ENCODE measurements at places on chromosomes 12 and 14.

DNA sequence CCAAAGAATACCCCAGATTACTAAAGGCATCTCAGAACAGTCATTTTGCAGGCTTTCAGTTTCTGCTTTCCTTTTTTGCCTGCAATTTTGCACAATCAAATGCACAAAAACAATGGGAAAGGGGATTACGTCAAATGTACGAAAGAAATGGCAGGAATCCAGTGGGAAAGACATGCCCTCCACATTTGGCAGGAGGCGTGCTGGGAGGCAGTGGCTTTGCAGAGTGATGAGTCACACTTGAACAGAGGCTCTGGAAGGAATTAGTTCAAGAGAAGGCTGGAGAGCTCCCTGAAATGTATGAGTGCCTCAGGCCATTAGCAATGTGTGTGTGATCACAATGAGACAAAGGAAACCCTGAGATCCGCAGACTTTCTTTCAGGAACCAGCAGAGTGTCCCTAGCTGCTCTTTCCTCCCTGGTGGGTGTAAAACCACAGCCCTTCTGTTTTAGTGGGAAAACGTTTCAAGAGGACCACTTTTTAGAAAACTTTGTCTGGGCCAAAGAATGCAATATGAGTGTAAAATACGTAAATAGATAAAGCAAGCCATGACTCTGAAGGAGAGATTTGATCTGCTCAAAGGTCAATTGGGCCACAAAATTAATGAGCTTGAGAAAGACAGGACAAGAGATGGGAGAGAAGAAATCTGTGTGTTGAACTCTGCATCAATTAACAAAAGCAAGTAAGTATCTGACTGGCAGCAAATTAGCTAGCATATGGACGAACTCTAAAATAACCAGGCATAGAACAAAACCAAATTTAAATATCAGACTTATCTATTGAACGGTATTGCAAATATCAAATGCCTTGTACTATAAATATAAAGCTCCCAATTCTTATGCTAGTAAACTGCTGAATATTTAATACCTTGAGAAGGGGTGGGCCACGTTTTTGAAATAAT, 155.4 kb upstream of the PDE3A start:
- DNase-seq, result peak; percentile 78

DNA sequence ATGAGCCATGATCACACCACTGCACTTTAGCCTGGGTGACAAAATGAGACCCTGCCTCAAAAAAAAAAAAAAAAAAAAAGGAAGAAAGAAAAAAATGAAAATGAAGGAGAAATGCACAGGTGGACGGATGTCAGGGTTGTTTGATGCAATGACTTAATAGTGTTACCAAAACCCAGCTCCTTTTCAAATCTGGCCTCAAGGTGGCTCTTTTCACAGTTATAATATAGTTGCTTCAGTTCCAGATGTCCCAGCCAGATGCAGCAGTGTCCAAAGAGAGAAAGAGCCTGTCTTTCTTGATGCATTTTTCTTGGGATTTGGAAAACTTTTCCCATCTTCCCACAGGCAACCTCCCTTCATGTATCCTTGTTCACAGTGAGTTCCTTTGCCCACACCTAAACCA, 36.5 kb downstream of the KCNMB4 start:
- no peak for DNase-seq

DNA sequence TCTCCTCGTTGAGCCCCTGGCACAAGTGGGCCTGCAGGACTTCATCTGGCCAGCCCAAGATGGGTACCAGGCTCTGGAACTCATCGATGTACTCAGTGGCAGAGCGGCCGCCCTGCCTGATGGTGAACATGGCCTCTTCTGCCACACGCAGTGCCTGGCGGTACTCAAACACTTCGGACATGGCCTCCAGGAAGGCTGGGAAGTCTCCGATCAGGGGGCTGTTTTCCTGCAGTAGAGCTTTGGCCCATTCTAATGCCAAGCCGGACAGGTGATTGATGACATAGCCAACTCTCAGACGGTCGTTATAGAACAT, 19.8 kb downstream of the RTL1 start:
- no peak for DNase-seq

- peak; percentile 83 for DNase-seq
These were observed 963 bp downstream of the ATL1 start for GRCh38 chr14:50560931-50561285.

DNA sequence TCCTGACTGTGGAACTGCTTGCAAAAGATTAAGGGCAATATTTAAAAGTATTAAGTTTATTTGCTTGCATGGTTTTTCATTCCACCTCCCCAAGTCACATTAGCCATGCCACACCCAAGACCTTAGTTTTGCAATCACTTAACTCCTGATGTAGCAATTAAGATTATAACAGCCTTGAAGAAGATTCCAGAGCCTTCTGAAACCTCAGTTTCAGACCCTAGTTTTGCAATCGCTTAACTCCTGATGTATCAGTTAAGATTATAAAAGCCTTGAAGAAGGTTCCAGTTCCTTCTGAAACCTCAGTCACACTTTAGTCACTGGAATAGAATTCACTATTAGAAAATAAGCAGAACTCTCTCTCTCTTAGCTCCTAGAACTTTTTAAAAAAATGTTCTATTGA, 42.7 kb upstream of the DCN start:
- DNase-seq, result no peak

DNA sequence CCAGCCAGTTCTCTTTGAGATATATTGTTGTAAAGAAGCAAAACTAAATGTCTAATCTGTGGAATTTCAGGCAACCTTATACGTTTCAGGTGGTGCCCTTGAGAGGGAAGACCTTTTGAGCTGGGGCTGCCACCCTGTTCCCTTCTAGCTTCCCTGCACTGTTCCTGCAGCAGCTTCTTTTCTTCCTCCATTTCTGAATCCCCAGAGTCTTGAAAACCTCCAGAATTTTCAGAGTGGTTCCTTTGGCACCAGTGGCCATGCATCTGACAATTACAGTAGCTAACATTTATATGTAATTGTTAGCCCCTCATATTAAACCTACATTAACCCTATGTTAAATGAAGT, 271.3 kb downstream of the ZFP36L1 start:
- DNase-seq, result no peak

DNA sequence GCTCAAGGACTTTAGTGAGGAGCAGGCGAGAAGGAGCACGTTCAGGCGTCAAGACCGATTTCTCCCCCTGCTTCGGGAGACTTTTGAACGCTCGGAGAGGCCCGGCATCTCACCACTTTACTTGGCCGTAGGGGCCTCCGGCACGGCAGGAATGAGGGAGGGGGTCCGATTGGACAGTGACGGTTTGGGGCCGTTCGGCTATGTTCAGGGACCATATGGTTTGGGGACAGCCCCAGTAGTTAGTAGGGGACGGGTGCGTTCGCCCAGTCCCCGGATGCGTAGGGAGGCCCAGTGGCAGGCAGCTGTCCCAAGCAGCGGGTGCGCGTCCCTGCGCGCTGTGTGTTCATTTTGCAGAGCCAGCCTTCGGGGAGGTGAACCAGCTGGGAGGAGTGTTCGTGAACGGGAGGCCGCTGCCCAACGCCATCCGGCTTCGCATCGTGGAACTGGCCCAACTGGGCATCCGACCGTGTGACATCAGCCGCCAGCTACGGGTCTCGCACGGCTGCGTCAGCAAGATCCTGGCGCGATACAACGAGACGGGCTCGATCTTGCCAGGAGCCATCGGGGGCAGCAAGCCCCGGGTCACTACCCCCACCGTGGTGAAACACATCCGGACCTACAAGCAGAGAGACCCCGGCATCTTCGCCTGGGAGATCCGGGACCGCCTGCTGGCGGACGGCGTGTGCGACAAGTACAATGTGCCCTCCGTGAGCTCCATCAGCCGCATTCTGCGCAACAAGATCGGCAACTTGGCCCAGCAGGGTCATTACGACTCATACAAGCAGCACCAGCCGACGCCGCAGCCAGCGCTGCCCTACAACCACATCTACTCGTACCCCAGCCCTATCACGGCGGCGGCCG, 1.1 kb downstream of the PAX9 start:
- DNase-seq, result no peak

- no peak for DNase-seq
These were observed 84.6 kb upstream of the DYNC1H1 start for GRCh38 chr14:101879529-101880336.

DNA sequence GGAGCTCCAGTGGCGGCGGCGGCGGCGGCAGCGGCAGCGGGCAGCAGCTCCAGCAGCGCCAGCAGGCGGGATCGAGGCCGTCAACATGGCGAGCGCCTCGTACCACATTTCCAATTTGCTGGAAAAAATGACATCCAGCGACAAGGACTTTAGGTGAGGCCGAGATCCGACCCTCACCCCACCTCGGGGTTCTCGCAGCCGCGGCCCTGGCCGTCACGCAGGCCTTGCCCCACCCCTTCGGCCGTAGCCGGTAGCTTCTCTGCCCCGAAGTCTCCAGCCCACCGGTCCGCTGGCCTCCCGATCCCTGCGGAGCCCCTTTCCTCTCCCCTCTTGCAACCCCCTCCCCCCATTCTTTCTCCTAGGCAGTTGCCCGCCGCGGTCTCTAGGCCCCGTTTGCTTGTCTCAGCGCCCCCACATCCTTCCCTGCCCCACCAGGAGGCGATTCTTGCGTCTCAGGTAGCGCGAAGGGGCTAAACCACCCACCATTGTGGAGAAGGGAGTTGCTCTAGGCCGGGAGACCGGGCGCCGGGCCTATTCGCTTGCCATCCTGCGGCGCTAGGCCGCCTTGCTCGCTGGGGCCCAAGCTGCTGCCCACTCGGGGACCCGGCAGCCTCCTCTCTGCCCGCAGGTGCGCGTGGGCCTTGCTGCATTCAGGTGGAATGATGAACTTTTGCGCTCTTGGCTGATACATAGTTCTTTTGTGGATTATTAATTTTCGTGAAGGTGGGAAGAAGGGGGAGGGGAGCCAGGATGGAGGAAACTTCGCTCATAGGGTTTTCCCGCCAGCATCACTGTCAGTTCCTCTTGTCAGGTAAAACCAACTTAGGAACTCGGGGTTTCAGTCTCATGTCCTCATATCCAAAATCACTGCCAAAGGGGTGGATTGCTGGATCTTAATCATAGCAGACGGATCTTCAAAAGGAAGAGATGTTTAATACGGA, 745 bp downstream of the CAND1 start:
- peak; percentile 33 for DNase-seq

DNA sequence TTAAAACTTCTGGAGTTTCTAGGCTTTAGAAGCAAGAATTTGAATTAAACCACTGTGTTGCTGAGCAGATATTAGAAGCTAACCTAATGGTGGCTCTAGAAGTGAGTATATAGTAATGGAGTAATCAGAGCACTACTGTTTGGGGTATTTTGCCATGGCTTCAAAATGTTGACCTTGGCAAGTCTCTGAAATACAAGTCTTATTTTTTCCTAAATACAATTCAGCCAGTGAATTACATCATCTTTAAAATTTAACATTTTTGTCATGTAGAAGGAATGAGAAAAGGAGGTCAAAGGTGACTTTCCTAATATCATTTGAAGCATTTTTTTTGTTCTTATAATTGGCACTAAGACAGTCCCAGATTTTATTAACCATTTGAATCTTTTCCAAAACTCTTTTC, 25.2 kb downstream of the PMCH start:
- DNase-seq, result no peak

GRCh38 chr12:122834104-122834920, 945 bp upstream of the HIP1R start:
- DNase-seq, result no peak

- no peak for DNase-seq
These were observed 313.3 kb upstream of the ATP2B1 start for GRCh38 chr12:90021795-90022440.

GRCh38 chr12:5280086-5280485, 151.8 kb upstream of the NTF3 start:
- DNase-seq, result no peak

DNA sequence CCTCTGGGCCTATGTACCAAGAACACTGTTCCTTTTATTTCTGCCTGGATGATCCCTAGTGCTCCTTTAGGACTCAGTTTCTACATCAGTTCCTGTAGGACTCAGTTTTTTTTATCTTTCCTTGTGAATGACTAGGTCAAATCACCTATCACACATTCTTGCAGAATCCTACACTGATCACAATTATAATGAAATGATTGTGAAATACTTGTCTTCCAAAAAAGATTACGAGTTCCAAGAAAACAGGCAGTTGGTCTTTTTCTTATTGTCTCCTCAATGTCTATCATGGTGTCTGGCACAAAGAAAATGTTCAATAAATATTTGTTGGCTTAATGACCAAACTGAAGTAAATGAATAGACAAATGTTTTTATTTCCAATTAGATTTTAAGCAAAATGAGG, 95.5 kb upstream of the GARIN6 start:
- no peak for DNase-seq

GRCh38 chr14:86196471-86196870, 666.5 kb downstream of the FLRT2 start:
- no peak for DNase-seq

DNA sequence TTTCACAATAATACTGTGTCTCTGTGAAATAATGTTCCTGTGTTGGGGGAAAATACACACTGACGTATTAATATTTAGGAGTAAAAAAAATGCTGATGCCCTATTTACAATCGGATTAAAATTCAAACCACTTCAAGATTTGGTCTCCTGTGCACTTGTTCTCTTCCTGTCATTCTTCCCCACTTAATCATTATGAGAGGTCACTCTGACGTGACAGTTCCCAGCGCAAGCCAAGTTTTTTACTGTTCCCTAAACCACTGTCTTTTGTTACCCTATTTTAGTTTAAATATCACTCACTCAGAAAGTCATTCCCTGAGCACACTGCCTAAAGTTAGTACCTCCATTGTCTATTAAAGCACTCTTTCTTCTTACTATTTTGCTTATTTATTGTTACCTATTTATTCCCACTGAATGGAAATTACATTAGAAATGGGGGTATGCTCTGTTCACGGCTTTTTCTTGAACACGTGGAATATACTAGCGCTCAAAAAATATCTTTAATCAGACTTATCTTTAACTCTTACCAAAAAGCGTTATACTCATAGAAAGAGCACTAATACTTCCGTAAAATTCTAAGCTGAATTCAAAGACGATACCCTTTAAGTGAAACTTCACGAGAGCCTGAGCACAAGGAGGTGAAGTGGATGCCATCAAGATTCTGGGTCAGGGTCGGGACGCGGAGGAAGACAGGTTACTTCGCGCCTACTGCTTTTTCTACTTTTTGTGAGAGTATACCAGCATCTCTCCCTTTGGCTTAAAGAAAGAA, 670 bp upstream of the PSMA3 start:
- DNase-seq, result no peak

- no peak for DNase-seq
These were observed 477.8 kb upstream of the TMPO start for GRCh38 chr12:98037401-98038140.

DNA sequence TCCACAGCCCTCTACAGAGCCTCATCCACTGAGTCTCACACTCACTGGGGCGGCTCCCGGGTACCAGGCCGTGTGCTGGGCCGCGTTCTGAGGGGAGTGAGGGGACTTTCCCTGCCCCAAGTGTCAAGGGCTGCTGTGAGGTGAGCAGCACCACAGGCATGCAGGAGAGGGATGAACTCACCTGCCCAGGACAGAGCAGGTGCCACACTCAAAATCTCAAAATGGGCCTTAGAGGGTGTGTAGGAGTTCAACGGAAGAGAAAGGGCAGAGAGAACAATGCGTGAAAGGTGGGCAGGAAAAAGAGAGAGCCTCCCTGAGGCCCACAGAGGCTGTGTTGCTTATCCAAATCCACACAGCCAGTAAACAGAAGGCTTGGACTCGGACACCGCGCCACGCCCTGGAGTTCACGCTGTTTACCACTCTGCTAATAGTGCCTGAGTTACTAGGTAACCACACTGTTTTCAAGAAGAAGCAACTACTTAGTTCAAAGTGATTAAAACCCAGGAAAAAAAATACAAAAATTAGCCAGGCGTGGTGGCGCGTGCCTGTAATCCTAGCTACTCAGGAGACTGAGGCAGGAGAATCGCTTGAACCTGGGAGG, 32.7 kb downstream of the TSPAN11 start:
- no peak for DNase-seq
